ENCODE measurements at places on chromosomes 3 and 15. TPM values are rescaled to one million over a fixed set of nuclear protein-coding genes. Genes with fewer than 3 reads are reported as not detected.

DNA sequence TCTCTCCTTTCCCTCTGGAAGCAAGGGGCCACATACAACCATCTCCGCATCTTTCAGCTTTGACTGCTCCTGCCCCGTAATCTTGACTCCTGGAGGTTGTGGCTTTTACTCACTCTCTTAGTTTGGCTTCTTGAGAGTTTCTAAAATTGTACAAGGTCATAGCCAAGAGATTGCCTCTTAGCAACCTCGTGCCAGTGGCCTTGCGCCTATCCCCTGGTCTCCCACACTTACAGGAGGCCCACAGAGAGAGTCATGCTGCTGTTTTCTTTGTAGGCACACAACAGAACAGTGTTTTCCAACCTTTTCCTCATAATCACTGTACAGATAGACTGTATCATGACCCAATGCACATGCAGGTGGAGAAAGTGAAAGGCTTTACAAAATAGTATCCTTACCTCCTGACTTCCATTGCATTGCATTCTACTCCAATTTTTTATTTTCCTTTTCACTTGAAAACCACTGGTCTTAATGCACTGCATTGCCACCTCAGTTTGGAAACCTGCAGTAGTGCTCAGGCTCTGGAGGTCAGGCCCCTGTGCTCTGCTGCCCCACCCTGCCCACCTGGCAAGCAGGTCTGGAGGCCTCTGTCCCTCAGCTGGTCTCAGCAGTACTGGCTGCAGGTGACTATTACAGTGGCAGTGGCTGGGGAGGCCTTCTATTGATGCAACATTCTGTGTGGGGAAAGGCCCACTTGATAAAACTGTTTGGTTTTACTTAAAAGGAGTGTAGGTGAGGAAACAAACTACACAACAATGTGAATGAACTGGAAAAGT, 156.2 kb downstream of the DNAJB8 start:
- DNase-seq, result no peak

DNA sequence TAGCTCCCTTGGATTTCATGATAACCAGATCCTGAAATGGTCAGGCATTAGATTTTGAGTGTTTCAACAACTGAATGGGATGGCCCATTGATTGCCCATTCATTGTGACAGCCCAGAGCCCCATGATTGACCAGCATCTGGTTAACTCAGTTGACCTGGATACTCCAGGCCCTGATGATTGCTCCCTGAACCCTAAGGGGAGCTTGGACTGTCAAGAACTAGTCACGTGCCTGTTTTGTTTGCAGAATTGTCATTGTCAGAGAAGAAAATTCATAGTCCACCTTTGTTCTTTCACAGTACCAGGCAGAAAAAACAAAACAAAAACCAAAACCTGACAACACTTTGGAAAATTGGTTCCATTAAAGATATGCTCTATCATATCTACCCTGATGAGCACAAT, 241.3 kb upstream of the ONECUT1 start:
- DNase-seq, result no peak

The TAMM41 gene
- 33.3 TPM for total RNA-seq

The MAP3K13 gene
- total RNA-seq, result 29.6 TPM

- peak; percentile 38 for DNase-seq
Observed at GRCh38 chr3:165185707-165186327, 10.4 kb downstream of the SLITRK3 start.

The FILIP1L gene
- 19.4 TPM for total RNA-seq

The TMEM207 gene
- total RNA-seq, result not detected

Data from progenitor cell of endocrine pancreas (in vitro differentiated cells).